Non-pigmented ciliary epithelial cell (primary cell): ENCODE measurements at places on chromosomes 7 and 10.

DNA sequence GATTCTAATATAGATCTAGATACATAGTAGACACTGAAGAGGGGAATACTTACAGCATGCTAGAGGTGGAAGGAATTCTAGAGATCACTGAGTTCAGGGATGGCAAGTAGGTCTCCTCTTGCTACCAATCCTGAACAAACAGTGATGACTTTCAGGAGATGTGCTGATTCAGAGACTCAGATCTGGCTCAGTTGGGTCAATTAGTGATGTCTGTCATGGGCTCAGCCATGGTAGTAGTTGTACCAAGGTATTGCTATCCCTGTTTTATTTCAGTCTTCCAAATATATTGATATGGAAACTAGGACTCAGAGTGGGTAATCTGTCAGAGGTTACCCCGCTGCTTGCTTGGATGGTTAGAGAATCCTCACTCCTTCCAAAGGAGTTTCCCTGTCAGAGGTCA, 38.5 kb downstream of the UNC5B start:
- DNase-seq, result no peak

GRCh38 chr10:101015582-101015973, 15.4 kb downstream of the PDZD7 start:
- no peak for DNase-seq

DNA sequence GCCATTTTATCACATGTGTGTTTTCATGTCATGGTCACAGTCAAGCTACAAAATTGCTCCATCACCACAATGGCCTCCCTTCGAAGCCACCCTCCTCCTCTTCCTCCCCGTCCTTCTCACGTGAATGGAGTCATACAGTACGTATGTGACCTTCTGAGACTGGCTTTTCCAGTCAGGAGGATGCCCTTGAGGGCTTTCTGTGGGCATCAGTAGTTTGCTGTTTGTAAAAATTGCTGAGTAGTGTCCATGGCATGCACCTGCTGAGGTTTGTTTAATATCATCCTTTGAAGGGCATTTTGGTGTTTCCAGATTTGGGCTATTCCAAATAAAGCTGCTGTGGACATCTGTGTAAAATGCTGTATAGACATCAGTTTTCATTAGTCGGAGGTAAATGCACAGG, 5.9 kb upstream of the UBE3C start:
- no peak for DNase-seq

DNA sequence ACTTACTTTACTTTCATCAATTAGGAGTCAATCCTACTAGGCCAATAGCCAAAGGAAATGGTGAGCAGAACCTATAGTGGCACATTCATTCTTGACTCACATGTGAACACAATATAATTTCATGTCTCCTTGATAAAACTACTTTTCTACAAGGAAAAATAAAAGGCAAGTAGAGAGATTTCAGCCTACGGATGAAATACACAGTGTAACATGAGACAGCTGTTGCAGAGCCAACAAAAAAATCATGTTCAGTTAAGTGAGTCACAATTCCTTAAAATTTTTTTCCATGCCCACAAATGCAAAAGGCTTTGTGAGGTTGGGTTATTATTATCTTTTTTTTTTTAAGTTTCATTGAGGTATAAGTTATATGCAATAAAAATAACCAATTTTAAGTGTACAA, 54.8 kb downstream of the GPR141 start:
- no peak for DNase-seq

GRCh38 chr7:24214670-24215069, 69.3 kb upstream of the NPY start:
- DNase-seq, result no peak

DNA sequence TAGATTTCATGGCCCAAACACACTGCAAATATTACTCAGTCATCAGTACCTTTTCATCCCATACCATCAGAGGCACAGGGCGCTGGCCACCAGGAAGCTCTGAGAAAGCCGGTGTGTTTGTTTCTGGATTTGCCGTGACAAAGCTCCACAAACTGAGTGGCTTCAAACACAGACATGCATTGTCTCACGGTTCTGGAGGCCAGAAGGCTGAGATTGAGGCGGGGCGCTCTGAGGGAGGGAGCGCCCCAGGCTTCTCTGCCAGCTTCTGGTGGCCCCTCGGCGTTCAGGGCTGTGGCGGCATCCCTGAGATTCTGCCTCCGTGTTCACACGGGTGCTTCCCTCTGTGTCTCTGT, 3.7 kb upstream of the TTYH3 start:
- DNase-seq, result no peak

DNA sequence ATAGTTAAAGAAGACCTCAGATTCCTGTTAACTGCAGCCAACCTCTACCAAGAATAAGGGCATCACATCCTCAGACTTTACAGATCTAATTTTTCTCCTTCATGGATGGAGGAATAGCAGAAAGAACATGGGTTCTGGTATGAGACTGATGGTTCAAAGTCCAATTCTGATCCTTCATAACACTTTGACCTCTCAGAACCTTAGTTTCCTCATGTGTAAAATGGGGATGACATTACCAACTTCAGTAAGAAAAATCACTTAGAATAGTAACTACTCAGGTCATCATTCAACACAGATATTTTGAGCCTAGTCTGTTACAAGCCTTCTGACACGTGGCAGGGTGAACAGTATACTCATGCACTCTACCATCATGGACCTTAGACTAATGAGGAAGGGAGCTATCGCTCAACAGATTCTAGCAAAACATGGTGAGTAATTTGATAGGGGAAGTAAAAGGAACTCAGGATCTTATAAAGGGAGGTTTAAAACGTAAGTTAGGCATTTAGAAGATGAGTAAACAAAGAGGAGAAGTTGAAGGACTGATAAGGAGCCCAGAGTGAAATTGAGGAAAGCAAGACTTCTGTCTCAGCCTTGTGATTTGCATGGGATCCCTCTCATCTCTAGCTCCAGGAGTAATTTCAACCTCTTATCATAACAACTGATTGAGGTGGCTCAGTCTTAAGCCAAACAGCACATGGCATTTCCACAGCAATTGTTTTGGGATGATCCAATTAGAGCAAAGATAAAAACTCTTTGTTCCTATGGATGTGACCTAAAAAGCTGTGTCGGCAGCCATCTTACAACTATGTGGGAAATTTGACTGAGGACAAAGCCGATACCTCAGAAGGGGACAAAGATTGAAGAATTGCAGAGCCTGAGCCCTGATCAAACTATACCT, 69.2 kb upstream of the TCF7L2 start:
- DNase-seq, result no peak

DNA sequence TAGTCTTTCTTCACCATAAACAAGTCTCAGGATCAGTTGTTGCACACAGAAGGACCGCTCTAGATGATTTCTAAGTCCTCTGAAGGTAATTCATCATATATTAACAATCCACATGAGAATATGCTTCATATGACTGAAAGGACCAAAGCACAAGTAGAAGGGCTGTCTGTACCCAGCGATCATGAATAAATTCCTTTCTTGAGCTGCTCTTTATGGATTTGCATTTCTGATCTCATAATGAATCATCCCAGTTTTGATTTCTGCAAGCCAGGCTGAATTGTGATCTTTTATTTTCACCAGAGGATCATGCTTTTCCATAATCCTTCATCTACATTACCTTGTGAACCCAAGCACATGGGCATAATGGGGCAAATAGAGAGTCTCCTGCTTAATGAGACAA, 675.6 kb downstream of the MAGI2 start:
- no peak for DNase-seq

DNA sequence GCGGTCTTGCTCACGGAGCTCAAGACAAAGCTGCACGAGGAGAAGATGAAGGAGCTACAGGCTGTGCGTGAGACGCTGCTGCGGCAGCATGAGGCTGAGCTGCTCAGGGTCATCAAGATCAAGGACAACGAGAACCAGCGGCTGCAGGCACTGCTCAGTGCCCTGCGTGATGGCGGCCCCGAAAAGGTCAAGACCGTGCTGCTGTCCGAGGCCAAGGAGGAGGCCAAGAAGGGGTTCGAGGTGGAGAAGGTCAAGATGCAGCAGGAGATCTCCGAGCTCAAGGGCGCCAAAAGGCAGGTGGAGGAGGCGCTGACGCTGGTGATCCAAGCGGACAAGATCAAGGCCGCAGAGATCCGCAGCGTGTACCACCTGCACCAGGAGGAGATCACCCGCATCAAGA, 51.4 kb downstream of the JAKMIP3 start:
- DNase-seq, result no peak

GRCh38 chr7:112149734-112150133, 56.5 kb downstream of the DOCK4 start:
- DNase-seq, result no peak

DNA sequence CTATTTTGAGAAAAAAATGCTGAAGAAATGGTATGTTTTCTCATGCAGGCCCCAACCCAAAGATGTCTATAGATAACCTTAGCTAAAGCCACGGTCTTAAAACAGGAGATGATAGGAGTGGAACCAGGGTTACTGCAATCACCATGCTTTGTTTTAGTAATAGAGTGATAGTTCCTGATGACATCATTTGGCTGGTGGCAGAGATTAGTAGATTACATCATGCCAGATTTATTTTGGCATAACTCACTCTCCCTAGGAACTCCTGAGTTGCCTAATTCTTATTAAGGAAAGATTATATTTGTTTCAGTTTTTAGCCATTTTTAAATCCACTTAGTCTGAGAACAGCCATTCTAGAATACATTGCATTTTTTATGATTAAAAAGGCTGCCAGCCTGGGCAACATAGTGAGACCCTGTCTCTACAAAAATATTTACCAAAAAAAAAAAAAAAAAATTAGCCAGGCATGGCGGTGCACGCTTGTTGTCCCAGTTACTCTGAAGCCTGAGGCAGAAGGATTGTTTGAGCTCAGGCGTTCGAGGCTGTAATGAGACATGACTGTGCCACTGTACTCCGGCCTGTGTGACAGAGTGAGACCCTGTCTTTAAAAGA, 17.8 kb downstream of the ENO4 start:
- no peak for DNase-seq

- no peak for DNase-seq
Measured at GRCh38 chr7:44976040-44976745, 2.6 kb downstream of the MYO1G start.

GRCh38 chr7:33035776-33036175, 26.8 kb downstream of the NT5C3A start:
- no peak for DNase-seq

DNA sequence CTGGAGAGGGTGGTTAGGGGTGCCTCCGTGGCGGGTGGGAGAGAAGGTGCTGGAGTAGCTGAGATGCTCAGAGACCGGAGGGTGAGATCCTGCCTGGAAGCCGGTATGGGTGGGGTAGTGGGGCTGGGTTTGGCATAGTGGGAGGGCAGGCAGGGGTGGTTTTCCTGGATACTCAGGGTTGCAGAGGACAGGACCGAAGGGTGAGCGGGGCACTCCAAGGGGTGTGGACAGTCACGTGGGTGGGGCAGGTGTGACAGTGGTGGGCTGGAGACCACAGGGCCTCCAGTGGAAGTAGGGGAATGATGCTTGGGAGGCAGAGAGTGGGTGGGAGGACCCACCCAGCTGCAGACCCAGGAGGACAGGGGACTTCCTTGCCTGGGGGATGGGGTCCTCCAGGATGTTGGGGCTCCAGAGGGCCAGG, 1.9 kb downstream of the SCART1 start:
- DNase-seq, result no peak

DNA sequence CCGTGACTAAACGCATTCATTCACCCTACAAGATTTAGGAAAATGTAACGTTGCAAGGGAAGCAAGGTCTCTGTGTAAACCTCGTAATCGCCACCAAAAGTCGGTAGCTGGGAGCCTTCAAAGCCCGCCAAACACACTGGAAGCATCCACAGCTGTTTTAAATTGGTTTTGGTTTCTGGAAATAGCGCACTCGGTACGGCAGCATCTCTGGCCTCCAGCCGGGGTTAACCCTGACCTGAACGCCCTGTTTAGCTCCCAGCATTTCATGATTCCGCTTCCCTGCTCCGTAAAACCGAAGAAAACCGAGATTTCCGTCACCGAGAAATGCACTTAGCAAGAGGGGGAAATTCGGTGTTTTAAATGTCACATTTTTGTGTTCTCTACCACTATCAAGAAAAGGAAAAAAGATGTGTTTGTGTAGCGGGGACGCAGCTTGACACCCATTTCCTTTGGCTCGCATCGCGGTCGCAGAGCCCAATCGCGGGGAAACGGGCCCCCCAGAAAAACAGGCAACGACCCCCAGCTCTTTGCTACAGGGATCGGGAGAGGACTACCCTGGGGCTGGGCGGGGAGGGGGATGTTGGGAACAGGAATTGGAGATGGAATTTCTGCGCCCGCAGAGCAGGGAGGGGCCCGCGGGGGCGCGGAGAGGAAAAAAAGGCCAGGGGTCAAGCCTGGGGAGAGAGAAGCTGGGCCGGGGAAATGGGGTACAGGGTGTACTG, 646 bp downstream of the SGCE start:
- DNase-seq, result no peak

DNA sequence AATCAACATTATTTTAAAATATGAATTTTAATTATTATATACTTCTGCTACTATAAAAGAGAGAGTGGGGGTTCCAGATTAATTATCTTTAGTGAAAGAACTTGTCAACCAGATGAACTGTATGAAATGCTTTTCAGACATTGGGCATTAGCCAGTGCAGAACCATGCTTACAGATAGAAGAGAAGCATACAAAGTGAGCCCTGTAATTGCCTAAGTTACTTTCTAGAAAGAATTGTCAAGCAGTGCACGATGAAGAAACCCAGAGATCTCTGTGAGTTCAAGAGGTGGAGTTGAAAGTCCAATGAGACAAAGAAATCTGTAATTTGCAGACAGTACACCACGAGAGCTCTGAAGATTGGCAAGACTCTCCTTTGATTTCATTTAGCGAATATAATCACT, 166.7 kb downstream of the CDC14C start:
- no peak for DNase-seq

GRCh38 chr7:107917763-107918651, 27.0 kb downstream of the DLD start:
- DNase-seq, result no peak

DNA sequence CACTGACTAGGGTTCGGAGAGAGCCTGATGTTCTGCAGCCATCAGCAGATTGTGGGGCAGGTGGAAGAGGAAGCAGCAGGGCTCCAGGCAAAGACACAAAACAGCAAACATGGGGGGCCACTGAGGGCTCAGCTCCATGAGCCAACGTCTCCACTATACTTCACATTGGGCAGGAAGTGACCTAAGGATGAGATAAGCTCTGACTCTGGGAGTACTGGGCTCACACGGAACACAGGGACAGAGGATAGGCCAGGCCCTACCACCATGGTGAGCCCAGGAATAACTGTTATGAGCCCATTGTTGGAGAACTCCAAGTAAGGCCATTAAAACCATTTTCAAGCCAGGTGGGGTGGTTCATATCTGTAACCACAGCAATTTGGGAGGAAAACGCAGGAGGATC, 14.9 kb upstream of the MRPS24 start:
- DNase-seq, result no peak

- DNase-seq, result no peak
Measured at GRCh38 chr10:104732222-104732621, 91.1 kb downstream of the SORCS3 start.

DNA sequence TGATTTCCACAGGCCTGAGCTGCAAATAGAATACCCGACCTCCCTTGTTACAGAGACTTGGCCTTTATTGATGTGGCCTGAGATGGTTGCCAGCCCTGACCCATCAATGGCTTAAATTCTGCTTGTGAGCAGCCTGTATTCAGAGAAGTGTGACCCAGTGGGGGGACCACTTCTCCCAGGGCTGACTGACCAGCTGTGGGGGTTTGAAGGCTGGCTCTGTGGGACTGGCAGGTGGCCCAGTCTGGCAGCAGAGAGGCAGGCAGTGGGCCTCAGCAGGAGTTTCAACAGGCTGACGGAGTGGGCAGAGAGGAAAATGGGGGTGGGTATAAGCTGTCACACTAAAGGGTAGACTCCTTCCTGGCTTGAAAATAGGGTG, 12.2 kb upstream of the PPIF start:
- DNase-seq, result no peak
